CD4-positive, CD25-positive, alpha-beta regulatory T cell (primary cell): ENCODE measurements at places on chromosomes 6 and 20.

- no peaks in the 10 kb centered on the region for H3K36me3 ChIP-seq
- H3K27ac ChIP-seq = no peak overlapping the region
- DNase-seq = no peak
- no peak overlapping the region for H3K4me3 ChIP-seq
- H3K27me3 ChIP-seq = peaks cover 6% of the 10 kb centered on the region
Measured at GRCh38 chr20:5482791-5483190, 166.0 kb upstream of the PROKR2 start.

- H3K36me3 ChIP-seq = no peaks in the 10 kb centered on the region
- H3K4me1 ChIP-seq = peaks cover 20% of the 10 kb centered on the region
- no peak for DNase-seq
- no peaks in the 10 kb centered on the region for H3K27me3 ChIP-seq
- H3K27ac ChIP-seq = no peak overlapping the region
- no peak overlapping the region for H3K4me3 ChIP-seq
Measured at GRCh38 chr6:10526156-10526555, 5.0 kb downstream of the GCNT2 start.

GRCh38 chr20:50395251-50395729, 114.9 kb upstream of the PTPN1 start:
- H3K4me1 ChIP-seq = no peaks in the 10 kb centered on the region
- no peaks in the 10 kb centered on the region for H3K36me3 ChIP-seq
- no peaks in the 10 kb centered on the region for H3K27me3 ChIP-seq
- H3K4me3 ChIP-seq = no peak overlapping the region
- H3K27ac ChIP-seq = no peak overlapping the region

DNA sequence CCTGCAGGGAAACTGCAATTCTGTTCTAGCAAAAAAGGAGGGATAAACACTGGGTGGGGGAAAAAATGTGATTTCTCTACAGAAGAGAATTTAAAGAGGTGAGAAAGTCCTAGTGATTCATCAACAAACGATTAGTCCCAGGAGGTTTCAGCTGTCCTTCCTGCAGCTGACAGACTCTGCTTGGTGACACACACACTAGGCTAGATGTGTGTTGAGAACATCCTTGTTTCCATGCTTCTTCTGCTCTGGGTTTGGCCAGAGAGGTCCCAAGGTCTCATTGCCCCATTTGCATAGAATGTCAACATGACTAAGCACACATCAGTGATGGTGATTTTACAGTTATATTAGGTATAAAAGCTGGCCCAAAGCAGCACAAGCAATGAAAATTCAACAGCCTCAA, 258.3 kb downstream of the NFATC2 start:
- H3K36me3 ChIP-seq = no peaks in the 10 kb centered on the region
- no peak overlapping the region for H3K4me3 ChIP-seq
- no peak overlapping the region for H3K27ac ChIP-seq
- H3K27me3 ChIP-seq = no peaks in the 10 kb centered on the region

DNA sequence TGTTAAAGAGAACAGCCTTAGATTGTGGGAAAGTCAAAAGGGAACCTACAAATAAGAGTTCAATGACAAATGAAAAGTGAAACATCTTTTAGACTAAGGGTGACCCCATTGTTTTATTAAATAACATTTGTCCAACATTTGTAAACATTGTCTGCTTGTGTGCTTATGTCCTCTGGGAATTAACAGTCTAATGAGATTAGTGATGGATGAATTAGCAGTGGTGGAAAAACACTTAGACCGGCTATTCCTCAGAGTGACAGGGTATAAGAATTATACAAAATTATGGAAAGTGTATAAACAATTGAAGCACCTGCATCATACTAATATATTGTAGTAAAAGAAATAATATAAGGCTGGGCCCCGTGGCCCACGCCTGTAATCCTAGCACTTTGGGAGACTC, 29.3 kb upstream of the HFE start:
- no peak for DNase-seq
- no peak overlapping the region for H3K27ac ChIP-seq
- H3K36me3 ChIP-seq = no peaks in the 10 kb centered on the region
- peaks cover 29% of the 10 kb centered on the region for H3K4me1 ChIP-seq

DNA sequence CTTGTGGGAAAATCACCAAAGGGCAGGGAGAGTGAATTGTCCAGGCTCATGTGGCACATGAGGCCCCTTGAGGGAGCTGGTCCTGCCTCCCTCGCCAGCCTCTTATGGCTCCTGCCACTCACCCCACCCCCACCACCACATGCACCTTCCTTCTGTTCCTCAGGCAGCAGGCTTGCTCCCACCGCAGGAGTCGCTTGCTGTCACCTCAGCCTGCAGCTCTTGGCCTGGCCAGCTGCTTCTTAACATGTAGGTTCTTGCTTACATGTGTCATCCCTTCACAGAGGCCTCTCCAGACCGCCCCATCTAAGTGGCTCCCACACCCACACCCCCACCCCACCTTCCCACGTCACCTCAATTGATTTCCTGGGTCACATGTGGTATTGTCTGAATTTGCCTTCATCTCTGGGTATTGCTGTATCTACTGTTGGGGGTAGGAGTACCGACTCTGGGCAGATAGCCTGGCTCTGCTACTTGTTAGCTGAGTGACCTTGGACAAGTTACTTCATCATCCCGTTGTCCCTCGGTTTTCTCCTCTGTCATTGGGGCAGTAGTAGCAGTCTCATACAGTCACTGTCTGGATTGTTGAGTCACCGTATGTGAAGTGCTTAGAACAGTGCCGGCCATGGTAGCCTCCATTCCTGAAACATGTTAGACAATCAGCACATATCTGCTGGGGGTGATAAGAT, 41.7 kb downstream of the SLC9A8 start:
- no peak overlapping the region for H3K4me3 ChIP-seq
- H3K27ac ChIP-seq = no peak overlapping the region
- peaks cover 18% of the 10 kb centered on the region for H3K4me1 ChIP-seq
- no peak for DNase-seq

DNA sequence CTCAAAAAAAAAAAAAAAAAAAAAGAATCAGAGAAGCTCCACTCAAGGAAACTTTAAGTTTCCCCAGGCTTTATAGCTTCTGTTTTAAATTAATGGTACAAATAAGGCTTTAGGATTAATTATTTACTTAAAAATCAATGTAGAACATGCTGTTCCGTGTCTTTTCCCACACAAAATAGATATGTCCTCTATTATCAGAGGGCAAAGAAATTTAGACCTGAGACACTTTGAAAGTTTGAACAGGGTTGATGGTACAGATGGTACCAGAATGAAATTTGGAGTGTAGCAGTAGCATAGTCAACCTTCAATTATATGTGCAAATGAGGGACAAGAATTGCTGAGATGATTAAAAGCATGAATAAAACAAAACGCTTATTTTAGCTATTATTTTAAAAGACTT, 32.2 kb upstream of the REV3L start:
- H3K4me1 ChIP-seq = no peaks in the 10 kb centered on the region
- H3K27me3 ChIP-seq = no peaks in the 10 kb centered on the region
- H3K4me3 ChIP-seq = no peak overlapping the region
- H3K27ac ChIP-seq = no peak overlapping the region
- DNase-seq = no peak

DNA sequence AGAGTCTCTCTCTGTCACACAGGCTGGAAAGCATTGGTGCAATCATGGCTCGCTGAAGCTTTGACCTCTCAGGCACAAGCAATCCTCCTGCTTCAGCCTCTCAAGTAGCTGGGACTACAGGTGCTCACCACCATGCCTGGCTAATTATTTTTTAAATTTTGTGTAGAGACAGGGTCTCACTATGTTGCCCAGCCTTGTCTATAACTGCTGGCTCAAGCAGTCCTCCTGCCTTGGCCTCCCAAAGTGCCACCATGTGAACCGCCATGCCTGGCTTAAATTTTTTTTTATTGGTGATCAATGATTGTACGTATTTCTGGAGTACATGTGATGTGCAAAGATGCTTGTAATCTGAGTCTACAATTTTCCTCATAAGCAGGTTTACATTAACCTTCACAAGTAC, 54.8 kb downstream of the THBS2 start:
- H3K4me3 ChIP-seq = no peak overlapping the region
- DNase-seq = no peak
- H3K27ac ChIP-seq = no peak overlapping the region
- no peaks in the 10 kb centered on the region for H3K27me3 ChIP-seq

GRCh38 chr6:71510057-71510713, 221.6 kb downstream of the OGFRL1 start:
- H3K27me3 ChIP-seq = no peaks in the 10 kb centered on the region
- no peak for DNase-seq
- H3K4me3 ChIP-seq = no peak overlapping the region

DNA sequence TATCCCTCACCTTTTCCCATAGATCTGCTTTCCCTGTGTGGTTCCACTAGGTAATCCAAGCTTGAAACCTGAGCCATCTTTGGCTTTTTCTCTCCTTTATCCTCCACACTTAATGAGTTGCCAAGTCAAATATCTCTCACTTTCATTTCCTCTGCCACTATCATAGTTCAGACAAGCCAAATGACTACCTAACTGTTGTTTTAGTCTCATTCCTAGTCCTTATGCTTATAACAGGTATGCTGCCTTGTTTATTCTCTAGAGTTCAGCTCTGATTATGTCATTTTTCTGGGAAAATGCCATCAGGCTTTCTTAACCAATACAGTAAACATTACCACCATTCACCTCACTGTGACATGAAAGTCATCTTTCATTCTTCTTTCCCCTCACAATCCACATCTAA, 6.5 kb downstream of the EFHC1 start:
- no peak overlapping the region for H3K27ac ChIP-seq
- no peak overlapping the region for H3K4me3 ChIP-seq
- DNase-seq = no peak
- no peaks in the 10 kb centered on the region for H3K4me1 ChIP-seq
- no peaks in the 10 kb centered on the region for H3K36me3 ChIP-seq

DNA sequence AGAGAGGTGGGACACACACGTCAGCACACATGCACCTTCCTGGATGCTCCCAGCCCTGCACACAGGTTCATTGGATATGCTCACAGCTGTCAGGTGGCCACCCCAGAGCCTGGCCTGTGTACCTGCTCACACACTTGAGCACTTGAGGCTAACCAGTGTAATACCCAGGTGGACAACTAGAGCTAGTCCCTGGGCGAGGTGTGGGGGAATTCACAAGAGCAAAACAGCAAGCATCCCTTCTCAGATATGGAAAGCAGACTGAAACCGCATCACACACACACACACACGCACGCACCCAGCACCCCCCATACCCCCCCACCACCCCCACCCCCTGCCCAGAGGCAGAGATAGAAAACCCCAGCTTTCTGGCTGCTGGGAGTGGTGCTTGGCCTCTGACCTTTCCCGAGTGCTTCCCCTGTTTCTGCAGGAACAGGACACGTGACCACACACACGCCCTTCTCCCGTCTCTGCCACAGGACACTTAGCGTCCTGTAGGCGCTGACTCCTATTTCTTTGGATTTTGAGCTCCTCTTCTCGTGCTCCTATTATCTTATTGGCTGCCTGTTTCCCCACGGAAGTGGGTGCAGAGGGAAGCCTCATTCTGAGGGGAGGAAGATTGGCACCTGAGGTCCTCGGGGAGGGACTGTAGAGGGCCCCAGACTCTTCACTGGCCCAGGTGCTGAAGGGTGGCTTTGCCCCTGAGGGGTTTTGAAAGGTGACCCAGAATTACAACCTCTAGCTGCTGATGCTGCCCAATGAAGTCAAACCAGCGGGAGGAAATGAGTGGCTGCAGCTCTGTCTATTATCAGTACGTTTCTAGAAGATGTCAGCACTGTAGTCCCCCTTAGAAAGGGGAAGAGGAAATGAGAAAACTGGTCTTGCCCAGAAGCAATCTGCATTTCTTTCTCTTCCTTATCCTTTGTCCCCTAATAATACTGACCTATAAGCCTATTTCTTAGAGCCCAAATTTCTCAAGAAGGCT, 65.8 kb downstream of the SYTL3 start:
- no peak overlapping the region for H3K27ac ChIP-seq
- H3K36me3 ChIP-seq = peaks cover 37% of the 10 kb centered on the region
- no peak for DNase-seq
- H3K4me3 ChIP-seq = no peak overlapping the region
- no peaks in the 10 kb centered on the region for H3K27me3 ChIP-seq
- H3K4me1 ChIP-seq = peaks cover 35% of the 10 kb centered on the region

DNA sequence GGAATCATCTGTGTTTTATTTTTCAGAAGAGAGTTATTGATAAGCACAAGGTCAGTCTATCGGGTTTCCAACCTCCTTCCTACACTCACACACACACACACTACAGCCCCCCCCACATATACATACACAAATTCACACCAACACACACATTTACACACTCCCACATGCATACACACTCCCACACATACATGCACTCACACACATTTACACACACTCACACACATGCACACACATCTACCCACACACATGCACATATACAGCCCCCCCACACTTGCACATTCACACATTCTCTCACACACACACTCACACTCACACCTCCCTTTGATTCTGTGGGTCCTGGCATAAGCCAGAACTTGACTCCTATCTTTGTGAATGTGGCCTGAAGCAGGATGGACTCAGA, 34.5 kb upstream of the PAX1 start:
- H3K27ac ChIP-seq = no peak overlapping the region
- no peaks in the 10 kb centered on the region for H3K36me3 ChIP-seq
- H3K4me3 ChIP-seq = no peak overlapping the region
- no peaks in the 10 kb centered on the region for H3K27me3 ChIP-seq

GRCh38 chr6:151962246-151962846, 154.9 kb downstream of the ESR1 start:
- DNase-seq = no peak
- no peaks in the 10 kb centered on the region for H3K27me3 ChIP-seq
- no peaks in the 10 kb centered on the region for H3K4me1 ChIP-seq
- no peak overlapping the region for H3K27ac ChIP-seq
- H3K4me3 ChIP-seq = no peak overlapping the region

GRCh38 chr6:54018722-54019121, 92.5 kb upstream of the MLIP start:
- H3K27ac ChIP-seq = no peak overlapping the region
- no peak overlapping the region for H3K4me3 ChIP-seq
- no peak for DNase-seq
- H3K4me1 ChIP-seq = no peaks in the 10 kb centered on the region
- no peaks in the 10 kb centered on the region for H3K27me3 ChIP-seq

GRCh38 chr20:37251825-37252477, 9.7 kb downstream of the GHRH start:
- H3K27ac ChIP-seq = no peak overlapping the region
- H3K4me3 ChIP-seq = no peak overlapping the region
- no peak for DNase-seq
- no peaks in the 10 kb centered on the region for H3K27me3 ChIP-seq
- no peaks in the 10 kb centered on the region for H3K4me1 ChIP-seq

GRCh38 chr20:54199721-54200176, 8.1 kb upstream of the PFDN4 start:
- no peaks in the 10 kb centered on the region for H3K4me1 ChIP-seq
- no peak overlapping the region for H3K27ac ChIP-seq
- H3K27me3 ChIP-seq = peaks cover 6% of the 10 kb centered on the region
- DNase-seq = peak; percentile 40
- no peaks in the 10 kb centered on the region for H3K36me3 ChIP-seq

DNA sequence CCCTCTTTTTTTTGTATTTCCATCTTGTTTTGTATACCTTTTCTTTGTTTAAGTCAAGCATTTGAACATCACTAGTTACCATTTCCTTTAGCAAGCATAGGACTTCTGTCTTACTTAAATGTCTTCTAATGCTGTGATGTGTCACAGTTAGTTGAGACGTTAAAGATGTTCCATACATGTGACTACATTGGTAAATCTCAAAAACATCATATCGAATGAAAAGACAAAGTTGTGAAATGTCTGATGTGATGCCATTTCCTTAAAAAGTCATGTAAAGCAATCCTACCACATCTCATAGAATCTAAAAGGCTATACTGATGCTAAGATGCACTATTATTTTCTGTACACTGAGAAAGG, 26.8 kb downstream of the SLC16A10 start:
- H3K36me3 ChIP-seq = peaks cover 2% of the 10 kb centered on the region
- peak overlapping the region; percentile 77 for H3K4me3 ChIP-seq
- DNase-seq = peak; percentile 37
- no peaks in the 10 kb centered on the region for H3K27me3 ChIP-seq
- peak overlapping the region; percentile 56 for H3K27ac ChIP-seq

GRCh38 chr6:38020593-38020992, 201.1 kb downstream of the ZFAND3 start:
- H3K4me3 ChIP-seq = no peak overlapping the region
- no peak overlapping the region for H3K27ac ChIP-seq
- H3K36me3 ChIP-seq = no peaks in the 10 kb centered on the region
